ENCODE measurements at places on chromosomes 13 and 19.
A peak's percentile ranks its signal among the peaks of the same experiment; 100 is the strongest.

- no peak for DNase-seq
Observed at GRCh38 chr19:29690842-29691241, 24.2 kb downstream of the C19orf12 start.

- no peak for DNase-seq
Observed at GRCh38 chr19:14149509-14149994, 13.2 kb upstream of the ASF1B start.

GRCh38 chr13:50453188-50453587 is 390.3 kb downstream of the DLEU7 start:
- no peak for DNase-seq

DNA sequence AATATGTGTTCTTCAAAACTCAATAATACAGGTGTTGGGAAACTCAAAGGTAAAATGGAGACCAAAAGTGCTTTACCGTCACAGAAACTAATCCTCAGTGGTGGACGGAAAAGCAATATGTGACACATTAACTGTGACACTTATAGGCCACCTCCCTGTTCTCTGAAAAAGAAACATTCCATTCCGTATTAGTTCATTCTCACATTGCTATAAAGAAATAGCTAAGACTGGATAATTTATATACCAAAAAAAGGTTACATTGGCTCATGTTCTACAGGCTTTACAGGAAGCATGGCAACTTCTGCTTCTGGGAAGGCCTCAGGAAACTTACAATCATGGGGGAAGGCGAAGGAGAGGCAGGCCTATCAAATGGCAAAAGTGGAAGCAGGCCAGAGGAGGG is 435.3 kb upstream of the HTR2A start:
- no peak for DNase-seq

DNA sequence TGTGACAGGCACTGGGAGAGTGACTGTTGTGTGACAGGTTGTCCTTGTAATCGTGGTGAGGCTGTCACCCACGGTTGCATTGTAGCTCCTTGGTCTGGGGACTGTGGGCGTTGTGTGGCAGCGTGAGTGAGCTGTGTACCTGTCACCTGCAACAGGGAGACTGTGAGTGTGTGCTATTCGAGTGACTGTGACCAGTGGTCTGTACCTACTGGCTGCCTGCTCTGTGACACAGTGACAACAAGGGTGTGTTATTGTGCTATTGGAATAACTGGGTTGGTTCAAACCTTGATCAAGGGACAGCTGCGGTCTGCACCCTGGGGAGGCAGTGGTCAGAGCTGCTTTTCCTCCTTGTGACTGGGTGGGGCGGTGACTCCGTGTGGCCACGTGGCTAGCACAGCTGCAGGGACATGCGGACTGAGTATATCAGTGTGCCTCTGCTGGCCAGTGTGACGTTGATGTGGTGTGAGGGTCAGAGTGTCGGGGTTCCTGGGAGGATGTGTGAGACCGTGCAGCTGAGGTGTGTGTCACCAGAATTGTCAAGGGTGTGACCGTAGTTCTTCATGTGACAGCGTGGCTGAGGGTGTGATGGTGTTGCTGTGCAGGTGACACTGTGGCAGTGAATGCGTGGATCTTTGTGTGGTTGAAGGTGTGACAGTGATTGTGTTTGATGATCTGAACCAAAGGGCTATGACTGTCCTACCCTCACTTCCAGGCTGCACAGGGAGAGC is 10.1 kb upstream of the NFIX start:
- no peak for DNase-seq

DNA sequence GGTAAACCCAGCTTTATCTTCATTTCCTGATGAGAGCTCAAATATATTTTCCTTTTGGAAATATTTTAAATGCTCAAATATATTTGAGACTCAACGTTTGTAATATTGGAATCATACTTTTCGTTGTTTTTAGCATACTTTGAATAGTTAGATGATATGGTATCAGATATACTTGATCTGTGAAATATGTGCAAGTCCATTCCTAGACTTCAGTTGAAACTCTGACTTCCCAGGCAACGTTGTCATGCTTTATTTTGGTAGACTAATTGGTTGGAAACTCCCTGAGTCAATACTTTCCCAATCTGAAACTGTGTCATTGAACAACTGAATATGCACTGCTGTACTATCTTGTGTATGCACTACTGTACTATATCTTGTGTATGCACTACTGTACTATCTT is 378.5 kb downstream of the MYO16 start:
- no peak for DNase-seq

GRCh38 chr19:19347401-19348110 is 26.9 kb downstream of the MAU2 start:
- DNase-seq, result no peak

GRCh38 chr19:36032251-36033104 is at the start of gene CLIP3:
Gene CLIP3, minus strand, starts transcription at chr19:36032873. Its CDS starts 516 bp downstream, at chr19:36032357.
- DNase-seq, result peak; percentile 75

DNA sequence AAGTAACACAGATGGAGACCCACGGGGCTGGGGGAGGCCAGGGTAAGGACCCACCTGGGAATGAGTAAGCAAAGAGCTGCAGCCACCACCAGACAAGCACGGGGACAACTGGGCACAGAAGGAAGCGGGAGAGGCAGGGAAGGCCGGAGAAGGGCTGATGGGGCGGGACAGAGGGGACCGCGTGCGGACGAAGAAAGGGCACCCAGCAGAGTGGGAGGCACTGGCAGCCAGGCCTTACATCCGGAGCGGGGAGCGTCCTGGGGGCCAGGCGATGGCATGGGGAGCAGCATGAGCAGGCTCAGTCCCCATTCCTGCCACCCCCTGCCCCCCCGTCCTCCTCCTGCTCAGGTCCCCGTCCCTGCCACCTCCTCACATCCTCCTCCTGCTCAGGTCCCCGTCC is 3.0 kb downstream of the PROZ start:
- DNase-seq, result no peak

DNA sequence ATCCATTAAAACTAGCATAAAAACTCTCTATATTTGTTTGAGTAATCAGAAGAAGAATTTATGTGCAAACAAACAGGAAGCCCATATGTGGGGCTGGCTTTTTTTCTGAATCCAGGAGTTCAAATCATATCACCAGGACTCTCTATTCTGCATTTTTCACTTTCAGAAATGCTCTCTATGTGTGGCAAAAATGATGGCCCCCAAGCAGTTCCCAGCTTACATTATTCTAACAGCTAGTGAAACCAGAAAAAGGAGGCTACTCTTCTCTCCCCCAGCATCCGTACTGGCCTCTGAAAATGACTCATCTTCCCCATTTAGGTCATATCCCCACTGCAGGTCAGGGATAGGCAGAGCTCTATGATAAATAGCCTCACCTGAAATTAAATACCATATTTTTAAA is 20.4 kb downstream of the RBM26 start:
- no peak for DNase-seq
